ENCODE measurements at places on chromosomes 5 and 9. TPM values are rescaled to one million over a fixed set of nuclear protein-coding genes. Genes with fewer than 3 reads are reported as not detected.

Gene NUTM2G
- total RNA-seq, result not detected

Gene IRX1
- total RNA-seq, result 0.23 TPM

Gene SLC6A7
- not detected for total RNA-seq

Gene SLC25A2
- total RNA-seq, result not detected

DNA sequence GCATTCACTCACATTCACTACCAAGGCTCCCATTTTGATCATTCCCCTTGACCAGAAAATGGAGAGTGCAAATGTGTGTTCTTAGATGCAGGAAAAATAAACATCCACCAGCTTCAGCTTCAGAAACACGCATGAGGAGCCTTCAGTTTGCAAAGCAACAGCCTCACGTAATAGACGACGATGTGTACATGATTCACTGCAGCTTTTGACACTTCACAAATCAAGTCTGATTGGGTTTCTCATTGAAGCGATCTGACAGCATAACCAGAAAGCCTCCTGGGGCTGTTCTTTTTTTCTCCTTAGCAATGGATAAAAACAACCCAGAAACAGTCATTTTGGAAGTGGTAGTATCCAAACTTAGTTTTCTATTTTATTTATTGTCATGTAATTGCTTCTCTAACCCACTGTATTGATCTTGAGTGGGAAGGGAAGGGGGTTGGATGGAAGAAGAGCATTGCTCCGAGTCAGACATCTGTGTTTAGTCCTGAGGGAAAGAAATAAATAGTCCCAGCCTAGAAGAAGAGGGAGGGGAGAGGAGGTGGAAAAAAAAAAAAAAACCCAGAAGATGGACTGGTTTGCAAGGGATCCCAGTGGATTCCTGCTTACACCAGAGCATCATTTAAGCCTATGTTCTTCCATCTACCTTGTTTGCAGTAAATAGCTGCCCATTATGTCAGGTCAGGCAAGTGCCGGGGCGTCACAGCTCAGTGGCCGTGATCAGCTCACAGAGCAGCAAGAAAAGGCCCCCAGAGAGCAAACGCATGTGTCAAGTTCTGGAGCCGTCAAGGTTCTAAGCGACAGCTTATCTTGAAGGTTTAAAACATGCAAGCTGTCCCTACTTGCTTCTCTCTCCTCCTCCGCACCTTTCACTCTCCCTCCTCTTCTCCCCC is 190.2 kb upstream of the SNX2 start:
- H3K27ac ChIP-seq, result no peak overlapping the region
- H3K4me3 ChIP-seq, result no peak overlapping the region
- no peaks in the 10 kb centered on the region for H3K27me3 ChIP-seq
- H3K4me1 ChIP-seq, result no peaks in the 10 kb centered on the region

- no peak overlapping the region for H3K27ac ChIP-seq
- H3K4me3 ChIP-seq, result no peak overlapping the region
- no peak for DNase-seq
- H3K4me1 ChIP-seq, result no peaks in the 10 kb centered on the region
These were observed 98.3 kb upstream of the FBN2 start for GRCh38 chr5:128636361-128636760.

GRCh38 chr5:122101636-122102285 is 23.7 kb upstream of the LOX start:
- no peak overlapping the region for H3K27ac ChIP-seq
- H3K4me1 ChIP-seq, result no peaks in the 10 kb centered on the region

- H3K4me3 ChIP-seq, result no peak overlapping the region
- H3K4me1 ChIP-seq, result peaks cover 16% of the 10 kb centered on the region
- H3K36me3 ChIP-seq, result no peaks in the 10 kb centered on the region
- DNase-seq, result no peak
- H3K27me3 ChIP-seq, result no peaks in the 10 kb centered on the region
- peak overlapping the region; percentile 64 for H3K27ac ChIP-seq
These were observed 57.4 kb downstream of the NRG2 start for GRCh38 chr5:139985733-139986132.

- H3K27me3 ChIP-seq, result peaks cover 43% of the 10 kb centered on the region
- H3K36me3 ChIP-seq, result no peaks in the 10 kb centered on the region
- no peaks in the 10 kb centered on the region for H3K4me1 ChIP-seq
These were observed 68.4 kb downstream of the RASGEF1C start for GRCh38 chr5:180140571-180140970.

- no peak overlapping the region for H3K27ac ChIP-seq
- no peak for DNase-seq
- H3K36me3 ChIP-seq, result no peaks in the 10 kb centered on the region
These were observed 404.6 kb upstream of the ARRDC3 start for GRCh38 chr5:91787718-91788117.

Measured in heart left ventricle (tissue), 16 donors.